ENCODE measurements at places on chromosomes 2 and 18.
A peak's percentile ranks its signal among the peaks of the same experiment; 100 is the strongest.

- DNase-seq = no peak
These were observed 311.5 kb downstream of the RAD51AP2 start for GRCh38 chr2:17206771-17207170.

DNA sequence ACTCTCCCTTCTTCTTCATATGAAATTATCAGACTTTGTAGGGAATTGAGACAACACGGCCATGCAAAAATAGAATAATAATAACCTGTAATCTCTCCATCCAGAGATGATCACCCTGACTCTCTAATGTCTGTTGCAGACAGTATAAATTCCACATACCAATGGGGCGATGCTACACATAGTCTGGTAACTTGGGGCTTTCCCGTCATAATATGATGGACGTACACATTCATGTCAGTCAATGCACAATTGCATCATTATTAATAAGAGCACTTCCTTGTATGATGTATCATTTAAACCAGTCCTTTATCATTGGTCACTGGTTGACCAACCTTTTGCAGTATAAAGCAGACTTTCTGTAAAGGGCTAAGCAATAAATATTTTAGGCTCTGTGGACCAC lies 39.5 kb upstream of the SCLY start:
- no peak for DNase-seq

GRCh38 chr18:37322492-37323035 lies 243.0 kb downstream of the CELF4 start:
- no peak for DNase-seq

DNA sequence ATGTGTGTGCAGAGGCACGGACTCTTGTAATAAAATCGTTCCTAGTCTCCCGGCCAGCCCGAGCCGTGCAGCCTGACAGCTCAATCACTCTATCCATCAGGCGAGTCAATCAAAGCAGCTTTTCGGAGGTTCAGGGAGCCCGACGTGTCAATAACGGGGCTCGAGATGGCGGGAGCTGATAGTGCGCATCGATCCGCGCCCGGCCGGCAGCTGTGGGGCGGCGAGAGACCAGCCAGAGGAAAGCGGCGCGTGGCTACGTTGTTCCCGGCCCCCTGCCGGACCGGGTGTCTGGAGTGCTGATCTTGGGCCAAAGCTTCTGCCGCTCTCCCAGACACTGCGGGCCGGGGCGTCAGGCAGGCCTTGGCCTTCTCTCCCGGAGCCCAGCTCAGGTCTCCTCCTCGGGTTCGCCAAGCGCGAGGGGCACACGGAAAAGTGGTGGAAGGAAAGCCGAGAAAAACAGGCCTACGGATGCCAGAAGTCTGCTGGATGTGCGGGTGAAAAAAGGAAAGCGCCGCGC lies 2.4 kb downstream of the EN1 start:
- no peak for DNase-seq

- no peak for DNase-seq
These were observed 15.7 kb downstream of the GRHL1 start for GRCh38 chr2:9967053-9967775.

GRCh38 chr18:12373771-12374116 lies 3.3 kb downstream of the AFG3L2 start:
- DNase-seq = no peak

DNA sequence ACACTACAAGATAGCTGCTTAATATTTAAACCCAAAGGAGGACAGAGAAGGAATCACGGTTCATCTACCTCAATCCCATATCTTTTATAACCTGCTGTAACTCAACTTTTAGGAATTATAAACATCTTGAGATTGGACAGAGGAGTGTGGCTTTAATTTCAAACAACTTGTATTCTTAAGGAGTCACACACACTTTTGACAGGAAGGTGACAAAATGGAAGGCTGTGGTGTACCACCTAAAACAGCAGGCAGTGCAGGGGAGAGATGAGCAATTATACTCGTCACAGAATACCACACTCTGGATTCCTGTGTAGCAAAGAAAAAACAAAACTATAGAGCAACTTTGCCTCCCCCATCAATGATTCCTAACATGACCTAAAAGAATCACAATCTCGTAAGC lies 194.8 kb downstream of the ZEB2 start:
- no peak for DNase-seq

- DNase-seq = no peak
These were observed 10.6 kb downstream of the EMX1 start for GRCh38 chr2:72927619-72928550.

GRCh38 chr2:12008425-12009061 lies 262.1 kb downstream of the LPIN1 start:
- DNase-seq = peak; percentile 16

DNA sequence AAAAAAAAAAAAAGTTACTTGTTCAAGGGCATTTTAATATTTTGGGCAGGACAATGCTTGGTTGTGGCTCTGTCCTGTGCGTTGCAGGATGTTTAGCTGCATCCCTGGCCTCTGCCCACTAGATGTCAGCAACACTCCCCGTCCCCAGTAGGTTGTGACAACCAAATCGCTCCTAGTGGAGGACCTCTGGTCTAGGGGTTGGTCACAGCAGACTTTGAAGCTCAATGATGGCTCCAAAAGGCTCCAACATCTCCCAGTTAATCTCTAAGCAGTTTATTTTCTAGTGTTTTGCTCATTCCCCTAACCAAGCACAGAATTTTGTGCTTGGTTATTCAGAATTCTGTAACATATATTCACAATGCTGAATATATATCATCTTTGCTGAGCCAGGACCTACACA lies 67.0 kb downstream of the CHRNA1 start:
- DNase-seq = peak; percentile 74

DNA sequence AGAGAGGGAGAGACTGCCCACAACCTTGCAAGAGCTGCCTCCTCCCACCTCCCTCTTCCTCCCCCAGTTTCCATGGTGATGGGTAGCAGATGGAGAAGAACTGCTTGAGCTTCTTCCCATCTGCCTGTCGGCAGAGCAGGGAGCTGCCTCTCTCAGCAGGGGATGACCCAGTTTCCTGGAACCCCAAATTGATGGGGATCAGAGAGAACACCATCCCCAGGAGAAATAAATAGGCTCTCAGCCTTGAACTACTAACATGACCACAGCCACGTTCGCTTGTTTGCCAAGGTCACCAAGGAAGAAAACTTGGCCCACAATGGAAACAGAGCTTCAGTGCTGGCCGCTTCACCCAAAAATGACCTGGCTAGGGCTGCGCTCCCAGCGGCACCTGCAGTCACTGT lies 82.2 kb downstream of the ADD2 start:
- no peak for DNase-seq

DNA sequence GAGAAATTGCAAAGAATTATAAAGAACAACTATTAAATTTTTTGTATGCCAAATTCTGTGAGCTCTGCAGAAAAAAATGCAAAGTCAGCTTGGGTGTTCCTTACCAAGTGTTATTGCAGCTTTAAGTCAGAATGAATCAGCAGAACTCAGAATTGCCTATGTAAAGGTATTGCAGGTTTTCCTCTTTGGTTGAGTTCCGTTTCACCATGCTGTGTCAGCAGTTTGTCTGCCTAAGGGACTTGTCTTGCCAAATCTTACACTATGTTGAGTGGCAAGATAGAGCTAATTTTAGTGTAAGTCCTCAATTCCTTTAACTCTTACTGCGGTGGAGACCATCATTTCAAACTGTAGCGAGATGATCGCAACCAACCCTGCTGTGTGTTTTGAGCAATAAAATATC lies 38.8 kb downstream of the ADAM23 start:
- DNase-seq = no peak

DNA sequence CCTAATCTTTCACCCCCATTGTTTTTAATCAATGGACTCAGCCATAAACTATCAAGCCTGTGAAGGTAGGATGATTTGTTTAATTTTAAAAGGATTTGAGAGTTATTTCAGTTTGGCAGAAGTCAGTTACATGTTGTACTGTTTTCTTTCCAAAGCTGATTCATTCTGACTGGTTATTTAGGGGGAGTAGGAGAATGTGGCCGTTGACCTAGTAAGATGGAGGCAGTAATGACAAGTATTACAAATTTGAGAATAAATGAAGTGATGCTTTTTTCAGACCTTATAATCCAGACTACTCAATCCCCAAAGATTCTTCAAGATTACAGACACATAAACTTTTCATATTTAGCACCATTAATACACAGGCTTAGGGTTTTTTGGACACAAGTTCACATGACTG lies 4.3 kb downstream of the EPHA4 start:
- DNase-seq = no peak

DNA sequence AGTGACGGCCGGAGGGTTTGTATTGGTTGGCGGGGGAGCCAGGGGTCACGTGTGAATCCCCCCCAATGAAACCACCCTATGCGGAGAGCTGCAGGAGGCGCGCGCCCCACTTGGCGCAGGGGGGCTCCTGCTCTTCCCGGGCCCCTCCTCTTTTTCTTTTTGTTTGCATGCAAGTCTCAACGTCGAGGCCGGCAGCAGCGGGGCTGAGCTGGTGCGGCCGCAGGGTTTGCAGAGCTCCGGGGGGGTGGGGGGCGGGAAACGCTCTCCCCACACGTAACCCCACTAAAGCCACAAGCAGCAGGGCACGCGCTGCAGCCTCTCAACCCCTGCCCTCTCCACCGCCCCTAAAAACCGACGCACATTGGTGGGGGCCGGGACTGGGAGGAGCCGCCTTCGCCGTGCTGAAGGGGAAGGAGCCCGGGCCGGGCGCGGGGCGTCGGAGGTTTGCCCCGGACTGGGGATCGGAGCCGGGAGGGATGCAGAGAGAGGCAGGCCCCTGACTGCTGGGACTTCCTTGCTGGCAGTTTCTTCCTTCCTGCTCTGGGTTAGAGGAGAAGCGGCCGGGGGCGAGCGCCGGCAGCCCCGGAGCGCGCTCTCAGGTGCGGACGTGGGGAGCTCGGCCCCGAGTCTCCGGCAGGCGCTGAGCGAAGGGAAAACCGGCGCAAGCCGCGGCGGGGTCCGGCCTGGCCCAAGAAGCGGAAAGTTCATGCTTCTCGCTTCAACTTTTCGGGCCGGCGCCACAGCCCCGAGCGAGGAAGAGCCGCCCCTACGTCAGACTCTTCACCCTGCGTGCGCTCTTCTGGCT lies 864 bp downstream of the LBH start:
- DNase-seq = peak; percentile 12

GRCh38 chr2:180694445-180695421 lies 285.7 kb upstream of the UBE2E3 start:
- no peak for DNase-seq

DNA sequence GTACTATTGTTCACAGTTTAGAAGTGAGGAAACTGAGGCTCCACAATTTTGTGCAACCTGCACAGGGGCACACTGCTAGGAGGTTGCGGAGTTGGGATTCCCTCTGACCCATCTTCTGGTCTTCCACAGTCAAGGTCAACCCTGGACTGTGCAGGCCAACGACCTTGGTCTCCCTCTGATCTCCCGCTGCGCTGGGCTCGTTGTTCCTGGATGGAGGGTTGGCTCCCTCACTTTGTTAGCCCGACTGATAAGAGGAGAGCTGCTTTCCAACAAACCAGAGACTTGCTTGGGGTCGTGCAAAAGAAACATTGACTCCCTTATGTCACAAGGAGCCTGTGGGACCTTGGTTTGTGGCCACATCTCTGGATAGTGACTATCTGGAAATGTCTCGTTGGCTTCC lies 187.6 kb downstream of the MYCN start:
- no peak for DNase-seq

- peak; percentile 11 for DNase-seq
These were observed 142.1 kb downstream of the GFPT1 start for GRCh38 chr2:69244882-69245281.

DNA sequence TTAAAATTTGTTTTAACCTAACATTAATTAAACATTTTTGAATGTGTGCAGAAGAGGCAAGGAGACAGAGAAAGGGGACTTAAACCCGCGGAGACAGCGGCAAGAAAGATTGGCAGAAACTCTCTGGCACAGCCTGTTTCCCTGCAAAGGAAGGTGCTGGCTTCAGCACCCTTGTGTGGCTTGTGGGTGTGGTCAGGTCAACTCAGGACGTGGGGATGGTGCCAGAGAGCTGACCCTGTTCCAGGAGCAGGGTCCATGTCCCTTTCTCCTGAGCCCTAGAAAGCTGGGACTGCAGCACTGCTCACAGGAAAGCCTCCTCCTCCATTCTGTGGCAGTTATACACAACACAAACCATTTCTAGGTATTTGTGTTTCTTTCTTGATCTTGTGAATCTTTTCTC lies 176.2 kb upstream of the ST6GAL2 start:
- no peak for DNase-seq

DNA sequence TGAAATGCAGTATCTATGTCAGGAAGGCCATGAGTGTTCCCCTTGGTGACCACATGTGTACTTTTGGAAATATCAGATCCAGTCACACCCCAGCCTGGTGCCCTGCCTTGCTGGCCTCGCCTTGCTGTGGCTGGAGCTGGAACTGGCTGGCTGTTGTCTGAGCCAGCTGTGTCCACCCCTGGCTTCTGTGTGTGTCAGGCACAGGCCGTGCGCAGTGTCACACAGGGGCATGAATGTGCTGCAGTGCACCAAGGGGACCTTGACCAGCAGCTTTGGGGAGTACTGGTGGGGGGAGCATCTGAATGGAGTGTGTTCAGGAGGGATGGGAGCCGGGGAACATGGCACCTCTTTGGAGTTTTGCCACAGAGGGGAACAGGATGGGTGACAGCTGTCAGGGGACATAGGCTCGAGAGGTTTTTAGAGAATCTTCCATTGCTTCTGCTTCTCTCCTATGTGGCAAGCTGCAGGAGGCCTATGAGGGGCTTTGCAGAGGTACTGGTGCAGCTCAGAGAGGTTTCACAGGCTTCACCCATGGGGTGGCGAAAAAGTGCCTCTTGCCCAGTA lies 44.7 kb upstream of the FAHD2A start:
- DNase-seq = no peak

DNA sequence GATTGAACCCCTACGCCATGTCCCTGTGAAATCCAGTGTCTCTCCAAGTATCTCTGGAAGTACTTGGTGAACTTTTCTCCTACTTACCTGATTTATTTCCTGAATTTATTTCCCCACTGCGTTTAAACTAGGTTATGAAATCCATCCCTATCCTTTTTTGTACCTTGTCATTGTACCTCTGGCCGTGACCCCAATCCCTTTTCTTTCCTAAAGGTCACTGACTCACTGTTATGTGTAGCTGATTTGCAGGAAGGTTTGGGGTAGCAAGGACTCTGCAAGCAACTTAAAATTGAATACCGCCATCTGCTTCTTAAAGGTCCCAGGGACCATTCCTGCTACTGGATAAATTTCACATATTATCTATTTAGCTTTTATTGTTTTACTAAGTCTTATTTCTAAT lies 4.6 kb upstream of the ENOSF1 start:
- no peak for DNase-seq

DNA sequence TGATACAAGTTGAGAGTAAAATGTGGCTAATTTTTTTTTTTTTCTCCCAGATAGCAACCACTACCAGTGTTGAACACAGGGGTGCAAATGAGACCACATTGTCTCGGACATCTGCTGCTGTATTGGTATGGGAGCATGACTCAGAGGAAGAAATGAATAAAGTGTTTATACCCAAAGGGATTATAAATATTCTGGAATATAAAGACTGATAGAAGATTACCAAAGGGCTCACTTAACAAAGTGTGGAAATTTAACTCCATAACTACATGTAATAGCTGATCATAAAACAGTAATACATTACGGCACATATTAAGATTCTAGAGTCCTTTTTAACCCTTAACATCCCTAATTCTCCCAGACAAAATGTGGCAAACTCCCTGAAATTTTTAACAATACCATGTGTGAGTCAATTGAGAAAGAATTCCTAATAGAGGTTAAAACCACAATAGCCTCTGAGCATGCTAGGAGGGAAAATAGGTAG lies 1023.0 kb upstream of the ACVR2A start:
- DNase-seq = no peak

- no peak for DNase-seq
These were observed 4.8 kb downstream of the MSGN1 start for GRCh38 chr2:17821080-17821479.

GRCh38 chr2:96342085-96342484 lies 6.5 kb downstream of the NCAPH start:
- no peak for DNase-seq
